Activated CD8-positive, alpha-beta memory T cell treated with anti-CD3 and anti-CD28 coated beads for 1 hour (primary cell): ENCODE measurements at places on chromosomes 2 and 18.
A peak's percentile ranks its signal among the peaks of the same experiment; 100 is the strongest.

- DNase-seq: no peak
Measured at GRCh38 chr18:46920653-46921052, 3.3 kb downstream of the KATNAL2 start.

GRCh38 chr2:101698014-101698843 is 722 bp downstream of the MAP4K4 start:
- DNase-seq: no peak

- no peak for DNase-seq
Measured at GRCh38 chr2:134276381-134277172, 22.7 kb downstream of the MGAT5 start.

DNA sequence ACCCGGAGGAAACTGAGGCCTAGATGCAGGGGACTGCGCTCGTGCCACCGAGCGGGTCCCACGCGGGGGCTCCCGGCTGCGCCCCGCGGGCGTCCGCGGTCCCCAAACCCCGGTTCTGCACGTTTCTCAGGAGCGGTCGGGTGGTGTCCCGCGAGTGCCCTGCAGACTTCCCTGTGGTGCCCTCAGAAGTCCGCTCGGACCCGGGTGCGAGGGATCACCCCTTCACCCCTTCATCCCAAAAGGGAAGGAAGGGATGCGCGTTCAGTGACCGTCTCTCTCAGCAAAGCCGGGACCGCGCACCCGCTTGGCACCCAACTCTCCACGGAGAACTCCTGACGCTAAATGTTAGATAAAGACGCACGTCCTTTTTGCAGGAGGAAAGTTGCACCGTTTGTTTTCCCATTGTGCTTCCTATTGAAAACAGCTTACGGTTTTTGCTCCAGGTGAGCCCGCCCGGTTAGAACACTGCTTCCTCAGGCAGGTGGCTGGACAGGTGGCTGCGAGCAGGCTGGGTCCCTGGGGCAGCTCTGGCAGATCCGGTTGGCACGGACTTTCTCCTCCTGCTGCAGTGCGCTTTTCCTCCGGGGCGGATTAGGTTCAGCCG is 779 bp downstream of the DGKD start:
- no peak for DNase-seq

DNA sequence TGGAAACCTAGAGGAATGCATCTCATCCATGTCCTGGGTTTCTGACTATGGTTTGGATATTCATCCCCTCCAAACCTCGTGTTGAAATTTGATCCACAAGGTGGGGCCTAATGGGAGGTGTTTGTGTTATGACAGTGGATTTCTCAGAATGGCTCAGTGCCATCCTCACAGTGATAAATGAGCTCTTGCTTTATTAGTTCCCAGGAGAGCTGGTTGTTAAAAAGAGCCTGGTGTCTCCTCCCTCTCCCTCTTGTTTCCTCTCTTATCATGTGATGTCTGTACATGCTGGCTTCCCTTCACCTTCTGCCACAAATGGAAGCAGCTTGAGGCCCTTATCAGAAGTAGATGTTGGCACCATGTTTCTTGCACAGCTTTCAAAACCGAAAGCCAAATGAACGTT is 424.3 kb downstream of the DCC start:
- no peak for DNase-seq

GRCh38 chr2:17083902-17084301 is 418.3 kb upstream of the CYRIA start:
- no peak for DNase-seq

- no peak for DNase-seq
Measured at GRCh38 chr18:76941284-76941683, 118.9 kb downstream of the ZNF236 start.

DNA sequence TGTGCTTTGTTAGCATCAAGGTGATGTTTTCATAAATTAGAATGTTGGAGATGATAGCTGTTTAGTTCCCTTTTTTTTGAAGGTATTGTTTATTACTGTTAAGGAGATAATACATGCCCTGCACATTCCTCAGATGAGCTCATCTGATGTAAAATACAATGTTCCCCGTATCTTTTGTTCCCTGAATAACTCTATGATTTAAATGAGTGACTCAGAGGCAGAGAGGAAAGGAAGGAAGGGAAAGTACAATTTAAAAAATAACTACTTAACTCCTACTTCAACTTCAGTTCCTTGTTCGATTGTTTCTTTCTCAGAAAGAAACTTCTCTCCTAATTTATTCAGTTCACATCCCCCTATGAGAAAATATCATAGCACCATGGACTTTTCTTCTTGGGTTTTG is 208.7 kb downstream of the KCNE4 start:
- DNase-seq: no peak

DNA sequence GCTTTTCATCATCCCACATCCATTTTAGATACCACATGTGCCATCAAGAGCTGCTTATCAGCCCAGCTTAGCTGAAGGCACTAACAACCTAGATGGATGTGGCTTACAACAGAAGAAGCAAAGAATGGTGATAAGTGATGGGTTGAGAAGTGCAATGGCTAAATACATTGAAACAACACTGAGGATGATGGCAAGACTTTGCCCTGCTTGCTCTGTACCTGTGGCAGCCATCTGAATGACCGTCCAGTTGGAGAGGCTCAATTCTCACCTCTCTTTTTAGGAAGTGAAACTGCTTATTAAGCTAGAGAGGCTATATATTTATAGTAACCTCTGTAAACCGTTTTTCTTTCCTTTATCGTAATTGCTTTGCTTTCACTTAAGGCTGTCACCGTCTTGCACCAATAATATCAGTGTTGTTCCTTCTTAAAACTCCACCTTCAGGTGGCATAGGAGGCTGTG is 5.7 kb downstream of the GPATCH11 start:
- no peak for DNase-seq

GRCh38 chr2:4718777-4719176 is 973.4 kb upstream of the SOX11 start:
- no peak for DNase-seq

- DNase-seq: no peak
Measured at GRCh38 chr2:40113997-40114396, 334.9 kb upstream of the THUMPD2 start.

DNA sequence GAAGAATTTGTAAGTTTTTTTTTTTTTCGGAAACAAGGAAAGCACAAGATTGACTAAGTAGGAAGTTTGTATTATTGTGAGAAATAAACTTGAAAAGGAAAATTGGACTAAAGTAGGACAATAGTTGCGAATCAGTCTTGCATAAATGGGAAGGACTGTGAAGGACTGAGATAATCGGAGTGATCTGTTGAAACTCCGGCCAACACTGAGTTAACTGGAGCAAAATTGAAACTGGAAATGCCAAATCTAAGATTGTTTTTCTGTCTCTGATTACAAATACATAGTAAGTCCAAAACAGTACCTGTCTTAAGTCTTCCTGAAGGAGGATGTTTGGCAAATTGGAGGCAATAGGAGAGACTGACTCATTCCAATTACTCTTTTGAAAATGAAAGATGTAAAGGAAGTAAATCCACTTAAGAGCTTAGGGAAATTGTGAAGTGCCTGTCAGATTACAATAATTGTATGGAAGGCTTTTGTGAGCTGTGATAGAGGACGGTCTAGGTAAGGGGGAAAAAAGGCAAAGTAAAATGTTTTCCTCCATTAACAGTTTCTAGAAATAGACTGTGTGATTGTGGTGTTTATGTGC is 204.9 kb upstream of the CYRIA start:
- no peak for DNase-seq

GRCh38 chr2:200757399-200757798 is 54.3 kb upstream of the BZW1 start:
- DNase-seq: no peak

DNA sequence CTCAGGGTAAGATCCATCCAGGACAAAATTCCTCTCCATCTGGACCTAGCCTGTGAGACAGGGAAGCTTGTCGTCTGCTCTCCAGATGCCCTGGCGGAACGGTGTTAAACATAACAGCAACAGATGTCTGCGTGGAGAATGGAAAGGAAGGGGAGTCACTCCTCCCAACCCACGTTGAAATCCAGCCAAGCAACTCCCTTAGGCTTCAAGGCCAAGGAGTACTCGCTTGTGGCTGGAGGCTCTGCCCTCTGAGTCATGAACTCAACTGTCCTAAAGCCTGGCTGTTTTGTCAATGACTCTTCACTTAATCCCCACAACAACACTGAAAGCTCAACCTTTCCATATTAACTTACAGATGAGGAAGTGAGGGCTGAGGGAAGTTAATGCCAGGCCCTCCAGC is 42.2 kb downstream of the TPO start:
- DNase-seq: no peak

GRCh38 chr2:1731963-1732768 is 12.1 kb downstream of the PXDN start:
- no peak for DNase-seq

- DNase-seq: no peak
Measured at GRCh38 chr2:240601831-240602160, 15.3 kb downstream of the CAPN10 start.

- no peak for DNase-seq
Measured at GRCh38 chr2:167862782-167863181, 384.6 kb downstream of the STK39 start.

- DNase-seq: no peak
Measured at GRCh38 chr18:11791131-11791530, 60.1 kb upstream of the CHMP1B start.

- DNase-seq: no peak
Measured at GRCh38 chr2:178933493-178933892, 116.4 kb downstream of the CCDC141 start.

DNA sequence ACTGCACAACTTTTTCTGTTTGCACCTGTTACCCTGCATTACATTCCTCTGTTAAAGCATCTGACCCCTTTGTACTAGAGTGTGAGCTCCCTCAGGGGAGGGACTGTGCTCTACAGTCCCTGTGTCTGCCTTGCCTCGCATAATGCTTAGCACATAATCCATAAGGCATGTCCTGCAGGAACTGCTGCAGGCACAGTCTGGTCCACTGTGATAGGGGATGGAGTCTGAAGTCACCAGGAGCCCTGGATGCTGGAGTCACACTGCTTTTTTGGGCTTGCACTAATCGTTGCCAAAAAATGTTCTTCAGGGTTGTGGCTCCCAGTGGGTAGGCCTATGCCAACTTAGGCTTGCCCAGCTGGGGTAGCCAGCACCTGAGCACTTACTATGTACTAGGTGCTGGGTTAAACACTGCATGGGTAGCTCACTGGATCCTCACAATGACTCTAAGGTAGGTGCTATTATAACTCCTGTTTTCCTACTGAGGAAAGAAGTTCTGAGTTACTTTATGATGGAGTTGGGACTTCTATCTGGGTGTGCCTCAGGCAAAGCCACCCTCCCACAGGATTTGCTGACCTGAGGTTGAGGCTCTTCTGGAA is 33.3 kb downstream of the COPS7B start:
- DNase-seq: no peak

GRCh38 chr2:54439582-54439981 is 16.5 kb upstream of the SPTBN1 start:
- no peak for DNase-seq

GRCh38 chr2:28661589-28662001 is 90.0 kb upstream of the PPP1CB start:
- DNase-seq: no peak

- no peak for DNase-seq
Measured at GRCh38 chr2:33222309-33222708, 254.1 kb upstream of the RASGRP3 start.

- DNase-seq: no peak
Measured at GRCh38 chr18:75081486-75081885, 127.5 kb downstream of the PTGR3 start.

DNA sequence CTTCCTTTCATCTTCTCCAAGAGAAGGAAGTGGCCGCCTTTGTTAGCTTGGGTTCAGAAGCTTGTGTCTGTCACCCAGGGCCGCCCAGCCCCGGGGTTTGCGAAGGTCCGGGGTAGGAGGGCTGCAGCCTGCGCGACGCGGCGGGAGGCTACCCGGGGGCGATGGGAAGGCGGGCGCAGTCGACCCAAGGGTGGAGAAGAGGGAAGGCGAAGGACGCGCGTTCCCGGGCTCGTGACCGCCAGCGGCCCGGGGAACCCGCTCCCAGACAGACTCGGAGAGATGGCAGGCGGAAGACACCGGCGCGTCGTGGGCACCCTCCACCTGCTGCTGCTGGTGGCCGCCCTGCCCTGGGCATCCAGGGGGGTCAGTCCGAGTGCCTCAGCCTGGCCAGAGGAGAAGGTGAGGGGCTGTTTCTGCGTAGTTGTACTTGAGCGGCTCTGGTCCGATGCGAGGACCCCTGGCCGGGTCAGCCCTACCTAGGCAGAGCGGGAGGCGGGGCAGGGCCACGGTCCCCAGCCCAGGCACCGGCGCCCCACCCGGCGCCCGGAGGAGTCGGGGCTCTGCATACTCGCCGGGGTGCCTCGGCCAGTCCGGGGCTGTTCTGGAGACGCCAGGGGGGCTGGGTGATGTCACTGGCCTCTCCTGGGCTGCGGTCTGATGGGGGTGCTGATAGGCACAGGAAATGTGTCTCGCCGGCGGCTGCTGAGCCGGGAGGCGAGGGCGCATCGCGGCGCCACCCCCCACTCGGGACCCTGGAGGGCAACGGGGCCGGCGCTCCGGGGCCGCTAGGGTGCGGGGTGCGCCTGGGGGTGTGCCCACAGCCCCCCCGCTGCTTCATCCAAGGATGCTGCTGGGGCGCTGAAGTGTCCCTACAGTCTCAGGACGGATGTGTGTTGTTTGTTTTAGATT is at the start of gene QPCT:
QPCT (plus strand) TSS at position 178 of the 909 bp plus-strand sequence; CDS start at position 280, 102 bp downstream.
- DNase-seq: peak; percentile 54

- DNase-seq: no peak
Measured at GRCh38 chr2:142299021-142299420, 168.2 kb upstream of the LRP1B start.

DNA sequence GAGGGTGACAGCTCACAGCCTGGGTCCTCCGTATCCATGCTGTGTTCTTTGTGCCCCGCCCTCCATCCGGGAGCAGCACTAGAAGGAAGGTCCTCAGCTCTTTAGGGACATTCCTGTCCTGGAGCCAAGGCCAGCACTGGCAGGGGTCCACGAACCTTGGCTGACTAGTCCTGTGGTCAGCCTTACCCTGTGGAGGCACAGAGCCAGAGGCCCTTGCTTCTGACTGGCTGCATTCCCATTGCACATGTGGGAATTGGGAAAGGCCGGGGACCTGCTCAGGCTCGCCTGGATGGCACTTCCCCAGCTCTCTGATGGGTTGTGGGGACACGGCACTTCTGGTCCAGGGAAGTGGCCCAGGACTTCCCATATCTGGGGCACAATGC is 24.9 kb upstream of the RHOB start:
- DNase-seq: no peak

- no peak for DNase-seq
Measured at GRCh38 chr2:172496160-172496608, 59.7 kb upstream of the PDK1 start.

- no peak for DNase-seq
Measured at GRCh38 chr2:201255408-201256033, 4.8 kb upstream of the CASP8 start.

GRCh38 chr18:49617865-49618264 is 56.0 kb downstream of the LIPG start:
- no peak for DNase-seq

- DNase-seq: no peak
Measured at GRCh38 chr2:33729353-33729752, 130.3 kb upstream of the FAM98A start.
